ENCODE measurements at places on chromosomes 6 and 20. TPM values are rescaled to one million over a fixed set of nuclear protein-coding genes. Genes with fewer than 3 reads are reported as not detected.

- no peak for DNase-seq
Observed at GRCh38 chr20:9367746-9368145, 146.6 kb upstream of the LAMP5 start.

- no peak for DNase-seq
Observed at GRCh38 chr6:105921781-105922180, 164.4 kb upstream of the PRDM1 start.

DNA sequence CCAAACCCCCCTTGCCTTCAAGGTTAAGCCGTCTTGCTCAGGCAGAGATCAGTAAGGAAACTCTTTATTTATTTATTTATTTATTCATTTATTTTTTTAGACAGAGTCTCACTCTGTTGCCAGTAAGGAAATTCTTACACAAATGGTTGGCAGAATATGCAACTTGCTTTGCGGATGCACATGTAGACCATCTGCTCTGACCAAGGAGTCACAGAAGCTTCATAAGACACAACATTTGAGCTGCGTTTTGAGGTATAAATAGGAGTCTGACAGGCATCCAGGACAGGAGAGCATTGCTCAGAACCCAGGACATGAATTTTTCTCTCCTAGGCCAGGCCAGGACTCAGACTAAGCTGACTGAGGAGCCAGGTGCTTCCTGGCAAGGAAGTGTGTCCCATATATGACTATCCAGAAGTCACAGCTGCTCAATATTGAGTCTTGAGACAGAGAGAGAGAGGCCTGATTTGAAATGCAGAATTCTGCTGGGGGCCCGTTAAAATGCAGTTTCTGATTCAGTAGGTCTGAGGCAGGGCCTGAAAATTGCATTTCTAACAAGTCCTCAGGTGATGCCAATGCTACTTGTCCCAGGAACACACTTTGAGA is 43.9 kb downstream of the HLA-A start:
- no peak for DNase-seq

GRCh38 chr6:130362128-130362527 is 3.7 kb upstream of the TMEM200A start:
- no peak for DNase-seq

- no peak for DNase-seq
Observed at GRCh38 chr6:155341130-155341828, 27.0 kb upstream of the TFB1M start.

- DNase-seq: no peak
Observed at GRCh38 chr20:43987531-43987930, 72.9 kb downstream of the TOX2 start.

GRCh38 chr6:149852180-149852579 is 12.0 kb downstream of the LRP11 start:
- no peak for DNase-seq

DNA sequence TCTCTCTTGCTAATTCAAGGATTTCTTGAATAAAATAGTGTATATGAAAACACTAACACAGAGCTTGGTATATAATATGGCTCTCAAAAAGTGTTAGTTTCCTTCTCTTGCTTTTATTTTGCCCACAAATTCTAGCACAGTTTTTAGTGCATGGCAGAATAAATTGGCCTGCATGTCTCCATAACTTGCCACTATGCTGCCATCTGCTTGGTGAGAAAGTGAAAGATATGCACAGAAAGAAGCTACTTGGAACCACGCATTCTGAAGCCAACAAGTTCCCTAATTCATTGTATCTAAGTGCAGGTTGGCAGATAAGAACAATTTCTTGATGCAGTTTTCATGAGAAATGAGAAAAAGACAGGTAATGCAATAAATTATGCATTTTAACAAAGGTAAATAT is 101.2 kb downstream of the EPHA7 start:
- no peak for DNase-seq

- DNase-seq: no peak
Observed at GRCh38 chr20:32610472-32611218, 25.5 kb upstream of the NOL4L start.

DNA sequence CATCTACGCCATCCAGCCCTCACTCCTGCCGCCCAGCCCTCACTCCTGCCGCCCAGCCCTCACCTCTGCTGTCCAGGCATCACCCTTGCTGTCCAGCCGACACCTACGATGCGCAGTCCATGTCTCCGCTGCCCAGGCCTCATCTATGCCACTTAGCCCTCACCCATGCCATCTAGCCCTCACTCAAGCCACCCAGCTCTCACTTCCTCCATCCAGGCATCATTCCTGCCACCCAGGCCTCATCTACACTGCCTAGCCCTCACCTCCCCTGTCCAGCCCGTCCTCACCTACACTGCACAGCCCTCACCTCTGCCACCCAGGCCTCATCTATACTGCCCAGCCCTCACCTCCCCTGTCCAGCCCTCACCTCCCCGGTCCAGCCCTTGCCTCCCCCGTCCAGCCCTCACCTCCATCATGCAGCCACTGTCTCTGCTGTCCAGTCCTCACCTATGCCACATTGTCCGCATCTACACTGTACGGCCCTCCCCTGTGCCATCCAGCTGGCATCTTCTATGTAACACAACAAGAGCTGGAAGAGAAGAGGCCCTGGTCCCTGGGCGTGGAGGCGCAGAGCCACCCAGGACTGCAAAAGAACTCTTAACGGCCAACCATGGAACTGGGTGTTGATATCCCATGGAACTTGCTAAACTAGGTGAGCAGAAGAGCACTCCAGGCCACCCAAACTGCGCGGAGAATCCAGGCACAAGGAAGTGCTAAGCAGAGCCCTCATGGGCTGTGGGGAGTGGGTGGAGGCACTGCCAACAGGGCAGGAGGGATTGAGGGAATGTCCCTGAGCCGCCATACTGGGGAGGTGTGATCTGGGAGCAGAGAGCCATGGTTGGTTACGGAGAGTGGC is 31.0 kb downstream of the RNASET2 start:
- DNase-seq: no peak

AVP gene
- polyA plus RNA-seq: not detected

PNLDC1 gene
- 0.09 TPM for polyA plus RNA-seq

PSORS1C2 gene
- not detected for polyA plus RNA-seq

DACT2 gene
- 0.29 TPM for polyA plus RNA-seq

KIF25 gene
- polyA plus RNA-seq: 0.38 TPM

All from heart right ventricle (tissue), 16 donors.